ENCODE measurements at places on chromosomes 11 and 22.

DNA sequence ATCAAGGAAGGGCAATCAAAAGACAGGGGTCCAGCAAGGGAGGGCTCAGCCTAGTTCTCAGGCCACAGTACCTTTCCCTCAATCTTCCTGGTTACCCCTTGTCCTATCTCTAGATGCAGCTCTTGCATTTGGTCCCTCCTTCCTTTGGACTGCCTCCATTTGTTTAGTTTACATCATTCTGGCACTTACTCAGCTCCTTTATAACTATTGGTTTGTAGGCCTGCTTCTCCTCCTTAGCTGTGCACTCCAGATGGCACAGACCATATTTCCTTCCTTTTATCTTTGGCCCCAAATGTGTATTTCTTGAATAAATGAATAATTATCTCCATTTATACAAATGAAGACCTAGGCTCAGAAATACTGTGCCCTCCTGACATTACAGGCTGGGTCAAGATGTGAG, 92.3 kb upstream of the AMOTL1 start:
- DNase-seq: no peak

DNA sequence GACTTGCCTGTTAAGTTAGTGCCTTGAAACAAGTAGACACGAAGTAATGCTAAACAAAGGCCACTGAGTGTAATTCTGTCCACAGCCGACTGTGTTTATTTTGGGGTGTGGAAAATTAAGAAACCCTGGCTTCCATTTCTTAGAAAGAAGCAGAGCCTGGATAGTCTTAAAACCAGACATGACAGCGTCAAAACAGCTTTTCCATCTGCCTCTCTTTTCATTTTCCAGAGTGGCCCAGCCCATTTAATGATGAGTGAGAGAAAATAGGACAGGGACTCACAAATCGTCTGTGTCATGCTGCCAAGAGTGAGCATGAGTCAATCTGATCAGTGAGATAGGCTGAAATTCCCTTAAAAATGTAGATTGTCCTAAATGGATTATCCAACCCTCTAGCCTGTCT, 485.9 kb downstream of the JRKL start:
- no peak for DNase-seq

DNA sequence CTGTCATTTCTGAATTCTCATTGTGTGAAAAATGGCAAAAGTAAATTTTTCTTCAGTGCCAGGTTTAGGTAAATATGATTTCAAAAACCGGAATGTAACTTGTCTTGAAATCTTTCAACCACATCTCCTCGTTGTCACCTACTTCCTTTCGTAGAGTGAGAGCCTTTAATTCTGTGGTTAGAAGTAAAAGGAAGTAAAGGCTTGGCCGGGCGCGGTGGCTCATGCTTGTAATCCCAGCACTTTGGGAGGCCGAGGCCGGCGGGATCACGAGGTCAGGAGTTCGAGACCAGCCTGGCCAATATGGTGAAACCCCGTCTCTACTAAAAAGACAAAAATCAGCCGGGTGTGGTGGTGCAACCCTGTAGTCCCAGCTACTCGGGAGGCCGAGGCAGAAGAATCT, 29.8 kb downstream of the SGSM3 start:
- peak; percentile 49 for DNase-seq

DNA sequence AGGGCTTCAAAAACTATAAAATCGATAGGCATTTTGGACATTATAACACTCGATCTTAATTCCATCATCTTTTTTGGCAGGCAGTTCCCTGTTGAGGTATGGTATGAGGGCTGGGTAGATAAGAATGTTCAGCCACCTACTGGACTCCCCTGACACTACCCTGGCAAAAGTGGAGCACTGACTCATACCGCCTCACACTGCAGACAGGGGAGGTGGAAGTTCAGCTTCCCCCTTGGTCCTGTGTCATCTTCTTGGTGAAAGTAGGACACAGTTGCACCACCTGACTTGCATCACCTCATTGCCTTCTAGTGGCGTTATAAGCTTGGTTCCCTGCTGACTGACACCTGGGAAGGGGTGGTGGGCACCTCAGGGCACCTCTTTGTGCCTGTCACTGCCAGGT, 30.4 kb downstream of the PAAF1 start:
- DNase-seq: no peak

GRCh38 chr11:30859669-30860068, 273.5 kb upstream of the MPPED2 start:
- no peak for DNase-seq

- DNase-seq: no peak
Measured at GRCh38 chr11:30760345-30760744, 174.2 kb upstream of the MPPED2 start.

GRCh38 chr11:9838229-9838628, 174.4 kb downstream of the SWAP70 start:
- DNase-seq: no peak

DNA sequence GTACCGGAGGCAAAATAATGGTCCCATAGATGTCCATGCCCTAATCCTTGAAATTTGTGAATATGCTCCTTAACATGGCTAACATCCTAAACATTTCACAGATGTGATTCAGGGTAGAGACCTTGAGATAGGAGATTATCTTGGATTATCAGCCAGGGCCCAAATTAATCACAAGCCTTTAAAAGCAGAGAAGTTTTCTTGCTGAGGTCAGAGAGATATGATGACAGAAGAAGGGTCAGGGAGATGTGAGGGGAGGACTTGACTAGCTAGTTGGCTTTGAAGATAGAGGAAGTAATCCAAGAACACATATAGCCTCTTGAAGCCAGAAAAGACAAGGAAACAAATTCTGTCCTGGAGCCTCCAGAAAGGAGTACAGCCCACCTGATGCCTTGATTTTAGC, 19.1 kb upstream of the FDX1 start:
- no peak for DNase-seq

GRCh38 chr11:119248750-119249670, 42.9 kb downstream of the CBL start:
- DNase-seq: no peak

GRCh38 chr11:88494848-88495247, 157.3 kb upstream of the CTSC start:
- no peak for DNase-seq

GRCh38 chr11:61357233-61357893, 4.3 kb downstream of the CYB561A3 start:
- peak; percentile 57 for DNase-seq

Data from activated B cell treated with CpG ODN at 0.5 μM for 24 hours (primary cell).